Hepatocyte (in vitro differentiated cells): ENCODE measurements at places on chromosomes 5 and 9. TPM values are rescaled to one million over a fixed set of nuclear protein-coding genes. Genes with fewer than 3 reads are reported as not detected.

DNA sequence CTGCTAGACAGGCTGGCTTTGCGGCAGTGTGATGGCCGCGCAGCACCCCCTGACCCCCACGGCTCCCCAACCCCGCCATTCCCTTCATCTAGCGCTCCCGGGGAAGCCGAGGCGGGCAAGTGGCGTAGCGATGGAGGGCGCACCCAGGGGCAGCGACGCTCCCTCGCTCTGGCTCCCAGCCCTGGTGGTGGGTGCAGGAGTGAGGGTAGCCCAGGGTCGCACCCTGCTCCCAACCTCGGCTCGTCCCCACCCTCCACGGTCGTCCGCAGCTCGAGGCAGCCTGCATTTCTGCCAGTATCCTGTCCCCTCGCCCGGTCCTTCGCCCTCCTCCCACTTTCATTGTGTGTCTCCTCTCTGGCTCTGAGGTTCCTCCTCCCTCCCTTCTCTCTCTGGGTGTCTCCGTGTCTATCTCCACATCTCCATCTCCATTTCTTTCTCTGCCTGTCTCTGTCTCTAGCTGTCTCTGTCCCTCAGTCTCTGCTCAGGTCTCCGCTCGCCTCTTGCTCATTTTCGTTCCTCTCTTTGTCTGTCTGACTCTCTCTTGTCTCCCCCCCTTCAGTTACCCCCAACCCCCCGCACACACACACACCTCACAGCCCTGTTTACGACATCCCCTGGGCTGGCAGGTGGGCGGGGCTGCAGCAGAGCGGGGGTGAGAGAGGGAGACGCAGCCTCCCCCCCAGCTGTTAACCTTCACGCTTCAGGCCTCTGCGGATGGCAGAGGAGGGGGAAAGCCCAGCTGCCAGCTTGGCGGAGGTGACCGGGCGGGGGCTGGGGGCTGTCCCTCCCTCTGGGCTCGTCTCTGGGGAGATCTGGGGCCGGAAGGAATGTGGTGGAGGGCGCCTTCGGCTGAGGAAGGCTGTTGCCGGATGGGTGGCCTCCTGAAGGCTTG lies 48.7 kb upstream of the PSD2 start:
- peak overlapping the region; percentile 56 for H3K27ac ChIP-seq
- no peaks in the 10 kb centered on the region for H3K36me3 ChIP-seq
- DNase-seq: peak; percentile 74
- H3K4me1 ChIP-seq: peaks cover 35% of the 10 kb centered on the region

MYMK gene
- polyA plus RNA-seq: 0.91 and 1.3 TPM in 2 replicates

DNA sequence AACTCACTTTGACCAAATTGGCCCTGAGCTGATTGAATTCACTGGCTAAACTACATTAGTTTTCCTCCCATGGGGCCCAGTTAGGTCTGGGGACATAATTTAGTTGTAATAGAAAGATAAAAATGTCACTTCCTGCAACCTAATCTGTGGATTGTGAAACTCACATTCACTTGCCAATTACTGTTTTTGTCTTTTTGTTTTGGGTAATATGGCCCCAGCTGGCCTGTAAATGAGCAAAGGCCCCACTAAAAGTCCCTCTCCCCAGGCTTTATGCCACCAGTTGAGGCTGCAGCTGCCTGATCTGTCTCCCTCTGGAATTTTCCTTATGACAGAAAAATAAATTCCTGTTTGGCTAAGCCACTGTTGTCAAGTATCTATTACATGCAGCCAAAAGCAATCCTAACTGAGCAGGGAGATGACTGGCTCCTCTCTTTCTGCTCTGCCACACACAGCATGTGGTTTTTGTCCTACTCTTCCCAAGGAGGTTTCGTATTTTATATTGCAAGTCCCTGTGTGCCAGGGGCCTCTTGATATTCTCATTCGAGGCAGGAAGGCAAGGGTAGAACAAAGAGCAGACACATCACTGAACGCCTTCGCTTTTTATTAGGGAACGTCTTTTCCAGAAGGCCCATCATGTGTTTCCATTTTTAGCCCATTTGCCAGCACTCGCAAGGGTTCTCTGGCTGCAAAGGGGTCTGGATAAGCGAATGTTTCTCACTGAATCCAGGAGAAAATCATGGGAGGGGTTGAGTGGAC lies 24.1 kb upstream of the SLC25A48 start:
- no peak for DNase-seq
- no peaks in the 10 kb centered on the region for H3K4me1 ChIP-seq
- no peak overlapping the region for H3K27ac ChIP-seq
- no peaks in the 10 kb centered on the region for H3K36me3 ChIP-seq

AGXT2 gene
- 5.9 and 10.6 TPM in 2 replicates for polyA plus RNA-seq

DNA sequence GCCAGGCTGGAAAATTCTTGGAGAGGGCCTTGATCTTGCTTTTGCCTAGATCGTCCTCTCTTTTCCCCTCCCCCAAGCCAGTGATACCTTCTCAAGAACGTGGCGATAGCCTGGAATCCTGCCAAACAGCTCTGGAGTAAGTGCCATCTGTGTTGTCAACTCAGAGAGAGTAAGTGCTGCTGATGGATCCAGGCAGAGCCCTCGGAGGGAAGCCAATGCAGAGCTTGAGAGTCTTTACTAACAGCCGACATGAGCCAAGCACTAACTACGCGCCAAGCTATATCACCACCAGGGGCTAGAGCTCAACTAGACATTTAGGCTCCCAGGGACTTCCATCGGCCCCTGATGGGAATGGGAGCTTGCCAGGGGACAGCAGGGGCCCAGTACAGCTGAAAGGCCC lies 17.6 kb downstream of the RAPGEF1 start:
- no peak for DNase-seq
- peaks cover 5% of the 10 kb centered on the region for H3K4me1 ChIP-seq
- H3K27me3 ChIP-seq: no peaks in the 10 kb centered on the region
- H3K36me3 ChIP-seq: no peaks in the 10 kb centered on the region
- no peak overlapping the region for H3K27ac ChIP-seq

- no peak overlapping the region for H3K4me3 ChIP-seq
- no peaks in the 10 kb centered on the region for H3K4me1 ChIP-seq
- DNase-seq: no peak
- no peaks in the 10 kb centered on the region for H3K36me3 ChIP-seq
- no peak overlapping the region for H3K27ac ChIP-seq
Measured at GRCh38 chr9:77789891-77790290, 141.8 kb upstream of the GNA14 start.

DNA sequence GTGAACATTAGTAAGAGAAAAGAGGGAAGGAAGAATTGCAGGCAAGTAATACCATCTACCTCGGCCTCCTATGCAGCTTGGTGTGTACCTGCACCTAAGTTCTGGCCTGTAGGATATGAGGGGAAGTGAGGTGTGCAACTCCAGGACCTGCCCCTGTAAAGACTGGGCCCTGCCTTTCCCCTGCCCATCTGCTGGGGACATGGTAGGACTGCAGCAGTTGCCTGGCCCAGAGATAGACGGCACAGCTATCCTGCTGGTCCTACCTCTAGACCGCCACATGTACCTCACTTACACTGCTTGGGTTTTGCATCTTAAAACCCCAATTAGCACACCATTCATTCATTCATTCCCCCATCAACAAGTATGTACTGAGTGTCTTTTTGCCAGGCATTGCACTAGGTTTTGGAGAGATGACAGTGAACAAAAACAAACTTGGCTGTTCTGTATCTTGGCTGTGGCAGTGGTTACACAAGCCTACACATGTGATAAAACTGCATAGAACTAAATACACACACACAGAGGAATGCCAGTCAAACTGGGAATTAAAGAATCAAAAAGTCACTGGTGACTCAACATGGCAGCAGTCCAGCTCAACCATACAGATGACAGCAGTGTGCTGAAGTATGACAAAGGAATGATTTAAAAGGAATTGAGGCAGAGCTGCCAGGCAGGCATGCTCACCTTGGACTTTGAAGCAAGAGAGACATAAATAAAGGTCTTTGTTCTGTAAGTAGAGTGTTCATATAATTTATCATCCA lies 23.3 kb upstream of the MGAT1 start:
- peak overlapping the region; percentile 2 for H3K27ac ChIP-seq
- peak; percentile 51 for DNase-seq
- no peaks in the 10 kb centered on the region for H3K36me3 ChIP-seq
- no peaks in the 10 kb centered on the region for H3K27me3 ChIP-seq
- no peak overlapping the region for H3K4me3 ChIP-seq

DNA sequence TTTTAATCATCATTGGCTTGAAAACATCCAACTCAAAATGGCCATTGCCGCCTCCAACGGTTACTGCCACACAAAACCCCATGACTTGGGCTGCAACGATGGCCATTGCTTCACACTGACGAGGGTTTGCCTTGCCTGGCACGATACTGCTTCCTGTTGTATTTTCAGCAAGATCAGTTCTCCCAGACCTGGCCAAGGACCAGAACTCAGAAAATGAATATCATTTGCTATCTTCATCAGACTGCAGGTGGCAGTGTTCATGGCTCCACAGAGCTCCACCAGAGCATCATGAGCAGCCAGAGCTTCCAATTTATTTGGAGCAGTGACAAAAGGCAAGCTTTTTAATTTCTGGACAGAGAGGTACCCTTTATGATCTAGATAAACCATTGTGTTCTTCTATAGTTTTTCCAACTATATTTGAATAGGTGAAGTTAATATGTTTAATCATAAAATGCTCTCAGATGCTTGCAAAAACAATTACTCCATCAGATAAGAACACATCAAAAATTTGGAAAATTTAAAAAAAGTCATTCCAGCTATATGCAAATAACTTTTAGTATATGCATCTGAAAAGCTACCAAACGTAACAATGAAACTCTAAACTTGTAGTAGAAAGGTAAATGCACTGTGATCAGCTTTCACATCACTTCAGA lies 10.4 kb downstream of the AMACR start:
- H3K4me3 ChIP-seq: no peak overlapping the region
- peak; percentile 75 for DNase-seq
- H3K27me3 ChIP-seq: no peaks in the 10 kb centered on the region
- H3K4me1 ChIP-seq: peaks cover 4% of the 10 kb centered on the region

- no peak for DNase-seq
- H3K36me3 ChIP-seq: no peaks in the 10 kb centered on the region
- H3K27ac ChIP-seq: no peak overlapping the region
- H3K27me3 ChIP-seq: no peaks in the 10 kb centered on the region
- no peak overlapping the region for H3K4me3 ChIP-seq
Measured at GRCh38 chr5:97073420-97073819, 69.0 kb downstream of the LIX1 start.

FGF18 gene
- 6.5 and 7.2 TPM in 2 replicates for polyA plus RNA-seq

GAPVD1 gene
- 22.9 and 25.5 TPM in 2 replicates for polyA plus RNA-seq

GBGT1 gene
- polyA plus RNA-seq: 4.0 and 5.8 TPM in 2 replicates

SLC46A2 gene
- not detected in 2 replicates for polyA plus RNA-seq

DNA sequence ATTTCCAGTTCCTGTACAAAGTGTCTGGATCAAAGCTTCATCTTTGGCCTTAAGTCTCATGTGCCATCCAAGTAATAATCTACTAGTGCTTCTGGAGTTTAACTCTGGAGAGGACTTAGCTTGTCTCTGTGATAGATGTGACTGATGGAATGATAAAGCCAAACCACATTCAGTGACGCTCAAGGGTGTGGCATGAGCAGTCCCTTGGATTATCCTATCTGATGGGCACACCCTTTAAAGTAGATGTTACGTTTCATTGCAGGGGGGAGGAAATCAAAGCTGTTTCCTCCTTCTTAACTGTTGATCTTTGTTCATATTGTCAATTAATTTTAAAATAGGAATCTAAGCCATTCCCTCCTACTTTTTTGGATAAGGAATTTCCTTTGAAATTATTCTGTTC lies 8.5 kb upstream of the EGFLAM start:
- H3K27ac ChIP-seq: peak overlapping the region; percentile 54
- H3K4me1 ChIP-seq: no peaks in the 10 kb centered on the region
- no peaks in the 10 kb centered on the region for H3K36me3 ChIP-seq
- H3K4me3 ChIP-seq: no peak overlapping the region
- DNase-seq: no peak

FST gene
- 32.6 and 35.4 TPM in 2 replicates for polyA plus RNA-seq
